Stimulated activated CD8-positive, alpha-beta memory T cell treated with anti-CD3 and anti-CD28 coated beads, Interleukin-2, amount 100 ng/mL, for 1 hour (primary cell): ENCODE measurements at places on chromosomes 5 and 9.

- no peak for DNase-seq
Measured at GRCh38 chr5:14946815-14947620, 75.4 kb upstream of the ANKH start.

DNA sequence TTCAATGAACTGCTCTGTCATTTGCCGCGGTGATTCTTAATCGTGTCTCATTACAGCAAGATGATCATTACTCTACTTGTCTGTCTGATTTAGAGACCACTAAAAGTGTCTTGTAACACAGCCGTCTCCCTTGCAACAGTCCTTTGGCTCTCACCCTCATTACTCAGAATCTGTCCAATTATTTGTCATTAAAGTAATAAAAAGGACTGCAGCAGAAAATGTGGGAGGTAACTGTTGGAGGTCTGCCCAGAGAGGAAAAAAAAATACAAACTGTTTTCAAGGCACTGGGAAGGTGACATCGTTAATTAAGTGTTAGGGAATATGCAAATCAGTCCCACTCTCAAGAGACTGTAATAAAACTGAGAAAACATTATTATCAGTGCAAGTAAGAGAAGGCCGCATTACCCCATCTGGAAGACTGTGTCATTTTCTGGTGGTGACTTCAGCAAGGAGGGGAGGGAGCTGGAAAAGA lies 281.0 kb downstream of the RASEF start:
- DNase-seq: no peak

GRCh38 chr9:38343552-38343951 lies 49.0 kb upstream of the ALDH1B1 start:
- no peak for DNase-seq

DNA sequence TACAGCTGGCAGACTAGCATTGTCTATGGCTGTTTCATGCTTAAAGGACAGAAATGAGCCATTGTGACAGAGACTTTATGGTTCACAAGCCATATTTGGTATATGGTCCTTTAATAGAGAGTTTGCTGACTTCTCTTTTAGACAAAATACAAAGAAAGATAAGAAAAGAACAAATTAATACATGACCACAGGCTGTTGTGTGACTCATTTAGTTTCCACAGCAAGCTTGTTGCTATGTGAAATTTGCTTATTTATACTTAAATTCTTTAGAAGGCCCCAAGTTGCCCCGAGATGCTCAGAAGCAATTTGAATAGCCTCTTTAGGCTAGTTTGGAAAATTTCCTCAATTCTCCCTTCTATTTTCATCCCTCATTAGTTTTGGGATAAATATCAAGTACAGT lies 315.3 kb upstream of the RPS23 start:
- DNase-seq: no peak

DNA sequence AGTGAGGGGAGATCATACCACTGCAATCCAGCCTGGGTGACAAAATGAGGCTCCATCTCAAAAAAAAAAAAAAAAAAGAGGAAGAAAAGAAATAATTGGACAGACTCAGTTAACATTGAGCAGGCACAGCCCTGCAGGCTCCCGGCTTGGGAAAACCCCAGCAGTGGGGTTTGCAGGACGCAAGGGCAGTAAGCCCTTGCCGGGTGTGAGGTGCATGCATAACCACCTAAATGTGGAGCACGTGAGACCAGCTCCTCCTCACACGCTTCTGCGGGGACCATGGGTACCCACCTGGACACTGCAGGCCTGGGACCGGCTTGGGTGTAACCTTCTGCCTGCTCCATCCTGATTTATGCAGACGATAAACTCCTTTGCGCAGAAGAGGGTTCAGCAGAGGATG lies 4.8 kb upstream of the SLC6A18 start:
- no peak for DNase-seq

- DNase-seq: no peak
Measured at GRCh38 chr5:126912616-126913200, 117.7 kb downstream of the MARCHF3 start.

DNA sequence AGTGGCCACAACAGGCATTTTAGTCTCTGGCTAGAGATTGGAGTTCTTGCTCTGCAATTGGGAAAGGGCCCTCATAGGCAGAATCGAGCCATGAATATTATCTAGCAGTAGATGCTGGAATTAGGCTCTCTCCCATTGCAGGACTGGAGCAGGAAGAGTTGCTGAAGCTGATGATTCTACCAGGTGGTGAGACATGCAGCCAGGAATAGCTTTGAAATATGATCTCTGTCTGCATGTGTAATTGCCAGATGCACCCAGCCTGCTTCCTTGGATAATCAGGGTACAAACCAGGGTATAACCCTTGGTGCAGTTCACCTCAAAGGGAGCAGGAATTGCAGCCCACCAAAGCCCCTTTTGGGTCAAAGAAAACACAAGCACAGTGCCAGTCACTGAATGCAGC lies 211.4 kb upstream of the FTMT start:
- no peak for DNase-seq

DNA sequence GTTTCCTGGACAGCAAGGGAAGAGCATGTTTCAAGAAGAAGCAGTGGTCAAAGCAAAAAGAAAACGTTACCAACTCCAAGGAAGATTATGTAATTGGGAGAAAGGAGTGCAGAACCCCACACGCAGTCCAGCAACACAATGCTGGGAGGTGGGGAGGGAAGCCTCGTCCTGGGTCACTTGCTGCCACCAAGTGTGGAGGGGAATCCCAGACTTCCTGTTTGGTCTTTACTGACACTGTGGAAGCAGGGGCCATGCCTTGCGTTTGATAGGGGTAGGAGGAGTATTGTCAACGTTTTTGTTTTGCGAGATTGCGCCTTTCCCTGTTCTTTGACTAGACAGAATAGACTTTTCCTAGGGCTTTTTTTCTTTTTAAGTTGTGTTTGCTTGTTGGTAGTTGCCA lies 421.0 kb downstream of the KDM4C start:
- no peak for DNase-seq

GRCh38 chr5:37714756-37715155 lies 125.1 kb downstream of the GDNF start:
- DNase-seq: no peak

GRCh38 chr5:36378551-36378950 lies 76.8 kb upstream of the RANBP3L start:
- DNase-seq: no peak

GRCh38 chr5:178314961-178315820 lies 82.6 kb upstream of the PHYKPL start:
- no peak for DNase-seq

- no peak for DNase-seq
Measured at GRCh38 chr5:82151204-82151603, 127.0 kb downstream of the RPS23 start.

- DNase-seq: no peak
Measured at GRCh38 chr5:135130261-135131215, 96.5 kb upstream of the PITX1 start.

DNA sequence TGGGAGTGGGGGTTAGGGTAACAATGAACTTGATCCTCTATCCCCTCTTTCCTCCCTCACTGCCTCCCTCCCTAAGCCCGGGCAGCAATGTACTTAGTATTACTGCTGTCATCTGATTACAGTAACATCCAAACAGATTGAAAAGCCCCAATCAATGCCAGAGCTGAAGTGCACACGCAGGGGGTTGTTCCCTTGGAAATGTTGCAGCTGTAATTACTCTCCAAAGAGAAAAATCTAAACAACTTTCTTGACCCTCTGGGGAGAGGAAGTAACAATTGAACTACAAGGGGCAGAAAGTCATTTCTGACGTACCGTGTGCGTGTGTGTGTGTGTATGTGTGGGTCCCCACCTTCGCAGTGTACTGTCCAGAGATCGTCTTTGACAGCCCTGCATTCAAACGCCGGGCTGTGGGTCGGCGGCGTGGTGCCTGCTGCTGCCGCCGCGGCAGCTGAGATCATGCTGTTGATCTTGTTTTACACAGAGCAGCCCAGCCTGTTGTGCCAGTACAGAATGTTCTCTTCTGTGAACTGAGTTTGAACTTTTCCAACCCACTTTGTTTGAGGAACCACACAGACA lies 66.0 kb upstream of the KLF9 start:
- DNase-seq: no peak

- DNase-seq: no peak
Measured at GRCh38 chr5:3854188-3854821, 258.7 kb downstream of the IRX1 start.

DNA sequence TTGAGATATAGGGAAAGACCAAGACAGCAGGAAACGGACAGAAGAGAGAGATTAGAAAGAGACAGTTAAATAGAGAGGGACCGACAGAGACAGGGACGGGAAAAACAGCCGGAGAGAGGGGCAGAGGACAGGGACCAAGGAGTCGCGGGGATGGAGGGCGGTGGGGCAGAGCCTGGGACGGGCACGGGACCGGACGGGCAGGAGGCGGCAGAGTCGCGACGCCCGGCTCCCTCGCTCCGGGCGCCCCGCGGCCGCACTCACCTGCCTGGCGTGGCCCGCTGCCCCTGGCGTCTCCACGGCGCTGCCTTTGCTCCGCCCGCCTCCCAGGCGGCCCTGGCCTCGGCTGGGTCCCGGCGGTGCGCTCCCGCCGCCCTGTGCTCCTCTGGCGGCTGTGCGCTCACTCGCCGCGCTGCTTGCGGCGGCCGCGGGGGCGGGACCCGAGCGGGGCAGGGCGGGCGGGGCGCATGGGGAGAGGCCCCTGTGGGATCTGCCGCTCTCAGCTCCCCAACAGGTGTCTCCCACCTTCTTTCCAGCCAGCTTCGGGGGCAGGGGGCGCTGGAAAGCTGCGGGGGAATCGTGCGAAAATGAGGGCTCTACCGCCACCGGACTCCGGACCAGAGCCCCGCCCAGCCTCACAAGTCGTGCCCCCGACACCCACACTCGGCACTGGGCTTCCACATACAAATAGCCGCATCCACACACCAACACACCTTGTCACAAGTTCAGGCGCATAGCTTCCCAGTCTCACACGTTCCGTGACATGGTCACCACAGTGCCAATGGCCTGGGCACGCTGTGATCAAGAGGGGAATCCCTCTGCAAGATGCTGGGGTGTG lies at the start of gene ARID3C:
Gene ARID3C, minus strand, starts transcription at position 411 of the 835 bp plus-strand sequence. CDS start 1,052 bp downstream, outside the sequence.
- DNase-seq: no peak

GRCh38 chr5:149961186-149961685 lies 678 bp downstream of the SLC26A2 start:
- DNase-seq: no peak

GRCh38 chr5:168537176-168537575 lies 8.1 kb downstream of the FBLL1 start:
- DNase-seq: no peak

GRCh38 chr5:132411304-132412013 lies 41.9 kb downstream of the SLC22A5 start:
- no peak for DNase-seq

DNA sequence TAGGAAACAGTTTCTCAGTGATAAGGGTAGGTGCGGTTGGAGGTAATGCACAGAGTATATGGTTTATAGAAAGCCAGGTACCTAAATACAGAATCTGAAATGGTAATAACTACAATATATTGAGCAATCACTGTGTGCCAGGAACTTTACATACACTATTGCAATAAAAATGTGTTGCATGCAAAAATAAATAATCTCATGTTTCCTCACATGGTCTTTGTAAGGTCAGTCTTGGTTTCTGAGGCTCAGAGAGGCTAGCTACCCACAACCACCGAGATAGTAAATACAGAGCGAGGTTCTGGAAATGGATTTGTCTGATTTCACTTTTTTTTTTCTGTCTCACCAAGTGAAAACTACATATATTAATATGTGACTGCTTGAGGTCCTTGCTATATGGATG lies 128.9 kb downstream of the CAMK4 start:
- no peak for DNase-seq

DNA sequence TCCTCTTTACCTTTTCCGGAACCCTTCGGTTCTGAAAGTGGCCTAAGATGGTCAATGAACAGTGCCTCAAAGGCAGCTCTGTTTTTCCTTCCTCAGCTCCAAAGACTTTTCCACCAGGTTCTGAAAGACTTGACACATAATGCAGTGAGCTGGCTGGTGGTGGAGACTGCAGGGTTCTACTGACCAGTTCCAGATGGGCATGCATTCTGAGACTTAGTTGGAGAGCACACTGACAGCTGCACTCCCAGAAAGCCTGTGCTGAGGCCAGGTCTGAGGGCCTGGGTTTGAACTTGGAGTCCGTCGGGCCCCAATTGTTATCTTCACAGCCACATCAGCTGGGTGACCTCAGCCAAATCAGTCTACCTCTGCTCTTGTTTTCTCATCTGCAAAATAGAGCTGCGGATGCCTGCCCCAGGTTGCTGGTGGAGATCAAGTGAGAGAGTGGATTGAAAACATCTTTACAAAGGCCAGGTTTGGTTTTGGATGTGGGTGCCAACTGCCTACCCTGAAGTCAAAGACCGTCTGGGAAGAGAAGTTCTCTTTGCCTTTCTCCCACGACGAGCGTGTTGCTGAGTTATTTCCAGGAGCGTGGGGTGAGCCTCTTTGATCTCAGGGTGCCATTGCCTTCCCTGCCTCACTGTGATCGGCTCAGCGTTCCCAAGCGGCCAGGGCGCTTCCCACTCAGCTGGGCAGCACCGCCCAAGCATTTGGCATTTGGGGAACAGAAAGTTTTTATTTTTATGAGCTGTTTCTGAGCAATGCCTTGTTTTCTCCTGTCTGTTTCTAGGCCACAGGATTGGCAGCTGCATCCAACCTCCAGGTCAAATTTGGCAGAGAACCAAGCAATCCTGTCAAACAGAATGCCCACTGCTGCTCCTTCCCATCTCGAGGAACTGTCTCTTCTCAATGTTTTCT lies 54.9 kb downstream of the RAD23B start:
- no peak for DNase-seq

DNA sequence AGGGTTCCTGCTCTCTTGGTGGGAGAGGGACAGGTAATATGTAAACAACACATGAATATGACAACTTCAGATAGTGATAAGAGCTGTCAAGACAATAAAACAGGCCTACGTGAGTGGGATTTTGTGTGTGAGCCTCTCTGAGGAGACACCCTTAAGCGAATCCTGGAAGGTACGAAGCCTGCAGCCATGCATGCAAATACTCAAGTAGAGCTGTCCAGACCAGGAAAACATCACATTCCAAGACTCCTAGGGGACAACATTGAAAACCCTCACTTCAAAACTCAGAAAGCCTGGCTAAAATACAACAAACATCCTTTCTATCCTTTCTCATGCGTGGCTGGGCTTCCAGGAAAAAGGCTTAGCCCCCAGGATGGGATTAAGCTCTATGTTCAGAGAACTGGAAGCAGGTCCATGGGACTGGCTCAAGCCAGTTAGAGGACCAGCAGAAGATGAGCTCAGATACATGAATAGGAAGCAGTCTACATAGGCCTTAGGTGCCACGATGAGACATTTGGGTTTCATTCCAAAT lies 124.8 kb upstream of the IQGAP2 start:
- DNase-seq: no peak

DNA sequence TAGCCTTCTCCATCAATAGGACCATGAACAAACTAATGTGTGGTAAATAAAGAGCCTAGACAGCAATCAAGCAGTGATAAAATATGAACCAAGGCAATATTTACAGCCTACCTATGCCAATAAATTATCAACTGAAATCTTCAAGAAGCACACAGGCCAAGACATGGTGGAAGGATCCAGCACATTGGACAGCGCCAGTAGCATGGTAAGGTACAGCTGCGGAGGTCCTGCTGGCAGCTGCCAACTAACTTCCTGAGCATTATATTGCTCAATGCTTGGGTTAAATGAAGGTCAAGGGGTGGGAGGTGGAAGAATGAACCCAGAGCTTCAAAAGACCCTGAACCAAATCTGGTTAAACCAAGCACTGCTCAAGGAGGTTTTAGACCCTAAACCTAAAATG lies 16.5 kb upstream of the SPDL1 start:
- no peak for DNase-seq

- no peak for DNase-seq
Measured at GRCh38 chr5:17005107-17005828, 69.2 kb upstream of the MYO10 start.
